ENCODE measurements at places on chromosomes 4 and X.

- DNase-seq, result no peak
Observed at GRCh38 chr4:57034520-57034919, 55.8 kb downstream of the POLR2B start.

DNA sequence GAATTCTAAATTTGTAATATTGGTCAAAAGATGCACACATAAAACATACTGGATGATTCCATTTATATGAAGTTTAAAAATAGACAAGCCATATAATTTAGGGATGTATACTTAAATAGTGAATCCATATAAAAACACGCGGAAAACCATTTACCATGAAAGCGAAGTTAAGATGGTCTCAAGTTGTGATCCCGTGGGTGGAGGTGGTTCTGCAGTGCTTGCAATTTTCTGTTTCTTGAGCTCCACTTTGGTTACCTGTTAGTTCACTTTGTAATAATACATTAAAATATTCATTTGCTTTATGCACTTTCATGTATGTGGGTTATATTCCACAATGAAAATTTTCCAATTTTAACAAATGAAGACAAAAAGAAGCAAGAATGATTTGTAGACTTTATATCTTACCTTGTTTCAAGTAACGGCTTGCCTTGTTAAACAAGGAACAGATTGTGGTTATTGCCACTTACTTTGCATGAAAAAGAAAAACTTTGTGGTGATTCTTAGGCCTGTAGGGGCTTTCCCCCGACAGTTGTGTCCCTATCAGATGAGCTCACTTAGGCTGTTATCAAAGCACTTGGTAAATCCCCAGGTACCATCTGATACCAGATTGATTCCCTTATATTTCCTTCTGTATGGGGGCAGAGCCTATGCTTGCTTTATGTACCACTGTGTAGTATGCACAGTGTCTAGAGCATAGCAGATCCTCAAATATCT, 12.2 kb downstream of the UCP1 start:
- DNase-seq, result no peak

- DNase-seq, result no peak
Observed at GRCh38 chr4:56252561-56253152, 134.6 kb downstream of the AASDH start.

DNA sequence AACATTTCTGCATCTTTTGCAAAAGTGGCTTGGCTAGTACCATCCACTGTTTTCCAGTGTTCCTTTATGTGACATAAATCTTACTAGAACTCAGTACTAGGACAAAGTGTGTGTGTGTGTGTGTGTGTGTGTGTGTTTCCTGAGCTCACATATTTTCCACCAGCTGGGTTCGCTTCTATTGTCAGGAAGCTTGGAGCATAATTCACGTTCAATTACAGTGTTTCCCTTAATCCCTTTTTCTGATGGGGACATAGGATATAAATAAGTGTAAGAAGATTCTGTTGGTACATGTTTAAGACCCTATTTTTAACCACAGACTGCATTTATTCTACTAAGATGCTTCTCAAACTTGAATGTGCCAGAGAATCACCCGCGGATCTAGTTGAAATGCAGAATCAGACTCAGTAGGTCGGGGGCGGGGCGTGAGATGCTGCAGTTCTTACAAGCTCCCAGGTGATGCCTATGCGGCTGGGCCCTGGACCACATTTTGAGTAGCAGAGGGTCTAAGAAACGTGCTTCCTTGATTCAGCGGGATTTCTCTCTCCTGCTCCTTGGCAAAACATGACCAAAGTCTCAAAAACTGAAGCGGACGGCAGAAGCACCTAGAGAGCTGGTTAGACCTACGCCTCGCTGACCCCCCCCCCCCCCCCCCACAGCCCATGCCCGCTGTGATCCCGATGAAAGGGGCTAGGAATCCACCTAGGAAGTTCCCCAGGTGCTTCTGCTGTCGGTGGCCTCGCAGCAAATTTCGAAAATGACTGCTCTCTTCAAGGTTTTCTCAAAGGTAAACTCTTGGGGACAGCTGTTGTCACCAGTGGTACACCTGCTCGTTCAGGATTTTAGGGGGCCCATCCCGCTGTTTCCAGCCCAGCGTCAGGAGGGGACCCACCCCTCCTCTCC, 797 bp downstream of the CD99L2 start:
- DNase-seq, result peak; percentile 42

DNA sequence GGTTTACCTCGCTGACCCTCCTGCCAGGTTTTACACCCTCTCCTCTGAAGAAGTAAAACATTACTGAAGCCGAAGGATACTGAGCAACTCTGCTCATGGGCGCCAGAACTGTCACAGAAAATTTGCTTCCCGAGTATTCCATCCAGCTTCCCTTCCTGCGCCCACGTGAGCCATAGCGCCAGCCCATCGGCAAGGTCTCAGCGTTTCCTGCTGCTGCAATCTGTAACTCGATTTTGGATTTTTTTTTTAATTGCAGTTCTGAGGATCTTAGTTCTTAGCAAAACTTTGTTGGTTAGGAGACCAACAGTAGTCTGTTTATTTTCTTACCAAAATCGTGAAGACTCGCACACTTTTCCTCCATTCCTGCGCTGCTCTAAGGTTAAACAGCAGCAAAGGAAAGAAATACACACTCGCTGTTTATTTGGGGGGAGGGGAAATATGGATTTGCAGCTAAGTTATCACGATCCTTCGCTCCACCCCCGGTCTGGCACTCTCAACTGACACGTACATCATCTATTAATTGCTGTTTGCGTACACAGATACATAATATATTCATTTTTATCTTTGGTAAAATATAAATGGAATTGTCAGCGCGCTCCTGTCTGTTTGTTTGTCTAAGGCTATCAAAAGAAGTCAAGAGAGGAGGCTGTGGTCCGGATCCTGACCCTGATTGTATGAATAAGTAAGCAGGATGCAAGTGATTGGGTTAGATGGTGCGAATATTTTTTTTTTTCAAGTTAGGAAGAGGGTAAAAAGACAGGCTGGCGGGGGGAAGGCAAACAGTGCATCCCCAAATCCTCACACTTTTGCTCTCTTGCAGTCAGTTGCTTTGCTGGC, at the start of gene TLL1:
TLL1 (plus strand) TSS at position 777 of the 837 bp plus-strand sequence. CDS start 668 bp downstream, outside the sequence.
- no peak for DNase-seq

GRCh38 chr4:100781435-100781834, 263.6 kb upstream of the EMCN start:
- no peak for DNase-seq

- DNase-seq, result no peak
Observed at GRCh38 chr4:101148551-101148950, 198.8 kb downstream of the PPP3CA start.

Data from activated CD4-positive, alpha-beta T cell treated with anti-CD3 and anti-CD28 coated beads, Interleukin-2, amount 50 U/mL, for 4 hours (primary cell).